ENCODE measurements at places on chromosomes 13 and 19.

- no peak for DNase-seq
Observed at GRCh38 chr19:33686262-33686661, 64.5 kb downstream of the CHST8 start.

DNA sequence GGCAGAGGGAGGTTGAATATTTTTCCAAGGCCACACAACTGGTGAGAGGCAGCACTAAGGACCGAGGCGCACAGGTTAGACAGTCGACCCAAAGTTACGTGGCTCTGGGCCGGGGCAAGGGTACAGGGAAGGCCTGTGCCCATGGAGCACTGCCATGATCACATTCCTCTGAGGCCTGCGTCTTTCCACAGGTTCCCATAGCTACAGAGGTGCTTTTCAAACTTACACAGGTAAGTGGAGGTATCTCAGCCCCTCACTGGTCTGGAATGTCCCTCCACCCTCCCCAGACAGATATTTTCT is 814 bp downstream of the ZNF211 start:
- no peak for DNase-seq

- no peak for DNase-seq
Observed at GRCh38 chr19:35088131-35088913, 27.3 kb upstream of the FXYD3 start.

DNA sequence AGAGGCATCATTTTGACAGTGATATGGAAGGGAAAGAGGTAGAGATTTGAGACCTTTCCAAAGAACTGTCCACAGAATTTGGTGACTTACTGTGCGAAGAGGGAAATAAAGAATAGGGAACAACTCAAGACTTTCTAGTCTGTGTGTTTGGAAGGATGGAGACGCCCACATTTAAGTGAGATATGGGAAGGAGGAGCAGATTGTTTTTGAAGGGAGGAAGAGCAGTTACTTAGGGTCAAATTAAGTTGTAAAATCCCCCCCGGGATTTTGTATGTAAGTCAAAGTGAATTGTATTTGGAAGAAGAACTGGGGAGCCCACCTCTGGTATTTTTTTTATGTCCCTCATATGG is 1.2 kb downstream of the USPL1 start:
- no peak for DNase-seq
